ENCODE measurements at places on chromosomes 16 and 17. TPM values are rescaled to one million over a fixed set of nuclear protein-coding genes. Genes with fewer than 3 reads are reported as not detected.

GRCh38 chr16:35174016-35174415, 1714.6 kb downstream of the TP53TG3F start:
- H3K36me3 ChIP-seq = no peaks in the 10 kb centered on the region
- H3K27ac ChIP-seq = no peak overlapping the region
- H3K27me3 ChIP-seq = no peaks in the 10 kb centered on the region
- no peak overlapping the region for H3K4me3 ChIP-seq

DNA sequence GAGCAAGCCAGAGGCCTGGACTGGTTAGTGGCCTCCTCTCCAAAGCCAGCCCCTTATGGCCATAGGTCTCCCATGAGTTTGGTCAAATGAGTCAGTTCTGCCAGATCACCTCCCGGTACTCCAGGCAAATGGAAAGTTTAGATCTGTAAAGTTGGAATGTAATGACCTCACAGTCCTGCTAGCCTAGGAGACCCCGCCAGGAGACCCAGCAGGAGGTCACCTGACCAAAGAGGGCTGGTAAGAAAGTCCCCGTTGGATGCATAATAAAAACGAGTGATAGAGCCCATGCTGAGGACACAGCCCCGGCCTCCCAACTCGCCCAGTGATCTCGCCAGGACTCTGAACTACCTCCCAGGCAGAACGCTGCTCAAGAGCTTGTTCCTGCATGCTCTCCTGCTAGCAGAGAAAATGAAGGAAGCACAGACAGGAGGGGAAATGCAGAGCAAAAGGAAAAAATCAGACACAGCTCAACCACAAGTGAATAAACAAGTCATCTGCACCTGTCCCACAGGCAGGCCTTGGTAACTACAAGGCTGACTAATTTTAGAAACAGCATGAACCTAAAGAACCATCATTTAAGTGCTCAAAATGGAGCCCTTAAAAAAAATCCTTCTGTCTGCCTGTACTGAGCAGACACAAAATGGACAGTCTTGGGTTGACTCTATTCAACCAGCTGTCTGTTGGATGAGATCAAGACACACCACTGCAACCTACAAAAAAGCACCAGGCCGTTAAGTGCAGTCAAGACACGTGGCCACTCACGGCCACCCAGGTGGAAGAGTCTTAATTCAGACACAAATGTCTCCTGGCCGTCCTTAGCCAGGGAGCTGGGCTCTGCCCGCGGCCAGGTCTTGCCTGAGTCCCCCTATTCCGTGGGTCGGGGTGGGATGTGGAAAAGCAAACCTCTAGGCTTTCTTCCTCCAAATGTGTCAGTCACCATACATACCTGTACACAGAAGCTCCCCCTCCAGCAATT, 9.2 kb downstream of the CDIP1 start:
- peak; percentile 83 for DNase-seq
- no peak overlapping the region for H3K4me3 ChIP-seq
- H3K27ac ChIP-seq = peak overlapping the region; percentile 52
- no peaks in the 10 kb centered on the region for H3K36me3 ChIP-seq

DNA sequence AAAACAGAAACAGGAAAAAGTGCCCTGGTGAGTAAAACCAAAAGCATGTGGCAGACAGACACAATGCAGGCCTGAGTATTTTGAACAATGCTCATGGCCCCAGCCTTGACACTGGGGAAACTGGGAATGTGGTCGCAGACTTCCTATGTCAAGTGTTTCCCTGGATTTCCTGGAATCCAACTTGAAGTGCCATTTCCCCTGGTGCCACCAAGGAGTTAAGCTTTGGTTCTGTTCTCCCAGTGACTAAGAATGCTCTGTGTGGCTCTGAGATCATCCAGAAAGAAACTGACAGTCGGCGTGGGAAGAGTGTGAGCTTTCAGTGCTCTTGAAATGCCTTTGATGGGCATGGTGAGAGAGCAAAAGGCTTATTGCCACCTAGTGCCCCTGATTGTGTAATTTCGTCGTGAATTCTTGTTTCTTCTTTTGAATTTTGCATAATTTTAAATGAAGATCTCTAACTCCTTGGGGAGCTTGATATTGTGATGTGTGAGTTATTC, 96.0 kb downstream of the YPEL2 start:
- H3K27me3 ChIP-seq = no peaks in the 10 kb centered on the region
- H3K4me1 ChIP-seq = peaks cover 31% of the 10 kb centered on the region
- H3K4me3 ChIP-seq = no peak overlapping the region
- peak; percentile 71 for DNase-seq
- no peaks in the 10 kb centered on the region for H3K36me3 ChIP-seq

GRCh38 chr16:11791144-11791828, 5.8 kb downstream of the ZC3H7A start:
- H3K36me3 ChIP-seq = peaks cover 5% of the 10 kb centered on the region
- H3K27ac ChIP-seq = no peak overlapping the region
- no peaks in the 10 kb centered on the region for H3K27me3 ChIP-seq
- H3K4me3 ChIP-seq = no peak overlapping the region

- DNase-seq = no peak
- H3K4me1 ChIP-seq = peaks cover 26% of the 10 kb centered on the region
- no peak overlapping the region for H3K4me3 ChIP-seq
- no peak overlapping the region for H3K27ac ChIP-seq
These were observed 474.4 kb downstream of the SLC39A11 start for GRCh38 chr17:72618001-72618509.

DNA sequence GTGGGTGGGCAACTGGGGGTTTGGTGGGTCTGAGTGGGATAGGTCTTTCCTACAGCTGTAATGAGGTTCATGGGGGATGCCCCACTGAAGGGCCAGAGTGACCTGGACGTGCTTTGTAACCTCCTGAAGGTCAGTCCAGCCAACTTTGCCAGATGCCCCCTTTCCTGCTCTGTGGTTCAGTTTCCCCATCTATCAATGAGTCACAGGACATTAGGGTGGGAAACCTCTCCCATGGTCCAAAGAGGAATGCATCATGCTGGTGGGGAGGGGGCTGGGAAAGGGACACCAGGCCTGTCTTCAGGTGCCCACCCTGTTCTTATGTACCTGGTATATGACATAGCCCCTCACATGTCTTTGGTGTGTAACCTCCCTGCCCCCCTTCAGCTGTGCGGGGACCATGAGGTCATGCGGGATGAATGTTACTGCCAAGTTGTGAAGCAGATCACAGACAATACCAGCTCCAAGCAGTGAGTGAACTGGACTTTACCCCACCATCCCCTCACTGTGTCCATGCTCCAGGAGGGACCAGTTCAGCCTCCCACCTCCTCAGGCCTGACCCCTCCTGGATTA, 24.0 kb upstream of the ALKBH5 start:
- no peak overlapping the region for H3K4me3 ChIP-seq
- DNase-seq = no peak
- no peaks in the 10 kb centered on the region for H3K36me3 ChIP-seq
- H3K27ac ChIP-seq = no peak overlapping the region

LAT gene
- 3.3 TPM for total RNA-seq

CACNG3 gene
- not detected for total RNA-seq

NR1D1 gene
- total RNA-seq = 10.1 TPM

All from astrocyte (in vitro differentiated cells and primary cell).